Pulmonary artery endothelial cell (primary cell): ENCODE measurements at places on chromosomes 2 and 18. TPM values are rescaled to one million over a fixed set of nuclear protein-coding genes. Genes with fewer than 3 reads are reported as not detected.

GRCh38 chr18:27604583-27604982, 419.5 kb upstream of the CHST9 start:
- DNase-seq = no peak

DNA sequence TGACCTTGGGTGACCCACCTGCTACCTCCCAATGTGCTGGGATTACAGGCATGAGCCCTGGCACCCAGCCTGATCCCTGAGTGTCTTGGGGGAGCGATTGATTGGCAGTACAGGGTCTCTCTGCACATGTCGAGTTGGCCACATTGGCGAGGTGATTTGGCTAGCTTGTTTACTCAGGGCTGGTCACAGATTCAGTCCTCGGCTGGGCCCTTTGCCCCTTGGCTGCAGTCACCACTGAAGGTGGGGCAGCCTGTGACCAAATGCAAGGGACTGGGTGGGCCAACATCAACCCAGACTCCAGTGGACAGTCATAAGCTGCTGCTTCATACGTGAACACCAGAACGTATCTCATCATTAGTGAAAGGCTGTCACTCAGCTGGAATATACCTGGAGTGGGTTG, 114.9 kb downstream of the ZNF532 start:
- no peak for DNase-seq

DNA sequence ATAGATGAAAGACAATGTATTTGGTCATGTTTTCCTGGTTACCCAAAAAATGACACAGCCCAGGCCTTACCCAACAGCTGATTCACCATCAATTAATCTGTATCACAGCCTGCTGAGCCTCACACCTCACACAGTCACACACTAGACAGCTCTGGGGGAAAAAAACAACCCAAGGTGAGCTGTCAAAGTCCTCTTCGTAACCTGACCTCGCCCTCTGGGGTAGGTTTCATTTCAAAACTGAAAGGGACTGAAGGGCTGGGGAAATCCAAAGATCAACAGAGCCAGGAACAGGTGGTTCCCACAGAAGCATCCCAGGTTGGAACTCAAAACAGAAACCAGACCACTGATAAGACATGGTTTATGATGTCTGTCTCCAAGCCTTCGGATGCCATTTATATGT, 18.2 kb upstream of the PCBP1 start:
- DNase-seq = no peak

DNA sequence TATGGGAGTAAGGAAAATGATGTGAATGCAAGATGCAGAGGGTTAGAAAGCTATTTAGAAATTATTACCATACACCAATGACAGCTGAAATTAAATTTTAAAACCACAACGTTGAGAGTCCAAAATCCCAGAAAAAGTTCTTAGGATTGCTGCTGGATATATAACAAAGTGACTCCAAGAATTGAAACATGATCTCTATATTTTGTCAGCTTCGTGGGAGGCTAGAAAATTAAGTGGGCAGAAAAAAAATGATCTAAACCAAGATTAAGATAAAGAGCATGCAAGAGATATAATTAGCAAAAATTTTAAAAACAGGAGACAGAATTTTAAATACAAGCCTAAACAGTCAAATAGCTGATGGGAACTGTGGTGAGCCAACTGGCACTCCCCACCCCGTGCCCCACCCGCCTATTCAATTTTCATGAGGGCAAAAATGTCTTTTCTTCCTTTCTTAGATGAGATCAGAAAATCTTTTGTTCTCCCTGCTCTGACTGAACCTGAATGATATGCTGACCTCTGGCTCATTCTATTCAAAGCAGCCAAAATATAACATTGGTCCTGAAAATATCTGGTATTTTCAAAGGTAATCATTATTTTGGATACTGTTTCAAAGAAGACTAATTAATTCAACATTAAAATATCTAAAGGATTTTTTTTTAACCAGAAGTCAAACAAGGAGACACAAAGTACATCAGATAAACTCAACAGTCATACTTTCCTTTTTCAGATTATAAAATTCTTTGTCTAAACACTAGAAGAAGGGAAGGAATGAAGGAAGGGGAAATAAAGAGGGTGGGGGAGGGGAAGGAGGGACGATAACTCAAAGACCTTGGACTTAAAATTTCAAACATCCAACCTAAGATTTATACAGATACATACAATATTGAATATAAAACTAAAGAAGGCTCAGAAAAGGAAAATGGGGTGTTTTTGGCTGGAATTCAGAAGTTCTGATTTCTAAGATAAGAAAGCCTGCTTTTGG, 12.2 kb downstream of the KANSL3 start:
- no peak for DNase-seq

GRCh38 chr2:63589148-63589958, 590 bp downstream of the MDH1 start:
- no peak for DNase-seq

- no peak for DNase-seq
Measured at GRCh38 chr18:24814521-24814920, 354.1 kb downstream of the HRH4 start.

GRCh38 chr2:158297606-158298005, 158.9 kb downstream of the CCDC148 start:
- DNase-seq = no peak

DNA sequence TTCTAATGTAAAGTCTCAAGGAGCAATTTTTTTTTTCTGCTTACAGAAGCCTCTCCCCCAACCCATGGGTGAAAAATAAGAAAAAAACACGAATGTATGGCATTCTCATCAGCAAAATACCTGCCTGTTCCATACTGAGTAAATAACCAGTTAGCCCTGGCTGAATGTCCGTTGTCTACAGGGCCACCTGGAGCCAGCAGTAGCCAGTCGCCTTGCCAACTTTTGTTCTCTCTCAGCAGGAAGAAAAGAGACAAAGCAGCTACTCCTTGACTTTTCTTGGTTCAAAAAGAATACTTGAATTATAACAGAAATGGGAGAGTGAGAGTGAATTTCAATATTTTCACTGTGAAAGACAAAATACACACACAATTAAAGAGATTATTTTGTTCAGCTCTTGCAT, 532.9 kb upstream of the CRIM1 start:
- no peak for DNase-seq

GRCh38 chr2:194714541-194714940, 942.5 kb upstream of the SLC39A10 start:
- DNase-seq = no peak

The SERPINB11 gene
- total RNA-seq = not detected in 2 replicates

The IL1RN gene
- total RNA-seq = not detected in 2 replicates

The PDCL3 gene
- total RNA-seq = 18.9 and 28.0 TPM in 2 replicates
